ENCODE measurements at places on chromosomes 6 and 20. TPM values are rescaled to one million over a fixed set of nuclear protein-coding genes. Genes with fewer than 3 reads are reported as not detected.

The PGBD1 gene
- 4.9 TPM for total RNA-seq

The SAMD10 gene
- 3.6 TPM for total RNA-seq

The C4A gene
- 12.3 TPM for total RNA-seq

The MROH8 gene
- 1.5 TPM for total RNA-seq

The RRP36 gene
- 57.6 TPM for total RNA-seq

The MYB gene
- total RNA-seq: 0.33 TPM

The ADGRG6 gene
- 2.1 TPM for total RNA-seq

The TREM2 gene
- total RNA-seq: not detected

The CST7 gene
- not detected for total RNA-seq

The XKR7 gene
- total RNA-seq: not detected

The LRRC1 gene
- 8.8 TPM for total RNA-seq

The PGK2 gene
- total RNA-seq: not detected

The HLA-DOA gene
- not detected for total RNA-seq

The ZBP1 gene
- not detected for total RNA-seq

The MYBL2 gene
- 1.3 TPM for total RNA-seq

The TCP11 gene
- 0.07 TPM for total RNA-seq

The SIRPB1 gene
- not detected for total RNA-seq

The HDAC2 gene
- total RNA-seq: 113 TPM

The RAB23 gene
- 46.0 TPM for total RNA-seq

The IBTK gene
- 47.4 TPM for total RNA-seq

The RIPPLY2 gene
- total RNA-seq: not detected

The BTNL2 gene
- not detected for total RNA-seq

The ELOVL4 gene
- 5.4 TPM for total RNA-seq

The CDH4 gene
- total RNA-seq: 0.10 TPM

The TNF gene
- total RNA-seq: not detected

The KIAA1755 gene
- total RNA-seq: 4.7 TPM

The SLC17A2 gene
- total RNA-seq: not detected

The LGSN gene
- 0.07 TPM for total RNA-seq

The SIRPG gene
- total RNA-seq: not detected

The TBC1D22B gene
- total RNA-seq: 8.2 TPM

The PAX1 gene
- total RNA-seq: not detected

The PNPLA1 gene
- 0.03 TPM for total RNA-seq

The SULF2 gene
- 8.1 TPM for total RNA-seq

The UBE2C gene
- total RNA-seq: 7.9 TPM

The BPIFA1 gene
- not detected for total RNA-seq

The CDK19 gene
- total RNA-seq: 15.2 TPM

The DDX27 gene
- total RNA-seq: 27.9 TPM

The ZFAND3 gene
- total RNA-seq: 39.8 TPM

The GGTLC1 gene
- not detected for total RNA-seq

The IL20RA gene
- total RNA-seq: 0.20 TPM

The GMPR gene
- total RNA-seq: 11.6 TPM

The MRPS26 gene
- total RNA-seq: 23.7 TPM

The KIFC1 gene
- 5.0 TPM for total RNA-seq

The PDRG1 gene
- total RNA-seq: 3.4 TPM

The TRIM15 gene
- total RNA-seq: not detected

The HCRTR2 gene
- not detected for total RNA-seq

The ID1 gene
- 178 TPM for total RNA-seq

The PHF20 gene
- 53.5 TPM for total RNA-seq

The CLVS2 gene
- not detected for total RNA-seq

The SAMD5 gene
- total RNA-seq: 0.85 TPM

The OXT gene
- not detected for total RNA-seq

The VWA7 gene
- total RNA-seq: 0.26 TPM

The FKBP1C gene
- total RNA-seq: 2.9 TPM

The FARS2 gene
- 22.9 TPM for total RNA-seq

All from smooth muscle cell of the pulmonary artery (primary cell).